ENCODE measurements at places on chromosomes 11 and 22.

DNA sequence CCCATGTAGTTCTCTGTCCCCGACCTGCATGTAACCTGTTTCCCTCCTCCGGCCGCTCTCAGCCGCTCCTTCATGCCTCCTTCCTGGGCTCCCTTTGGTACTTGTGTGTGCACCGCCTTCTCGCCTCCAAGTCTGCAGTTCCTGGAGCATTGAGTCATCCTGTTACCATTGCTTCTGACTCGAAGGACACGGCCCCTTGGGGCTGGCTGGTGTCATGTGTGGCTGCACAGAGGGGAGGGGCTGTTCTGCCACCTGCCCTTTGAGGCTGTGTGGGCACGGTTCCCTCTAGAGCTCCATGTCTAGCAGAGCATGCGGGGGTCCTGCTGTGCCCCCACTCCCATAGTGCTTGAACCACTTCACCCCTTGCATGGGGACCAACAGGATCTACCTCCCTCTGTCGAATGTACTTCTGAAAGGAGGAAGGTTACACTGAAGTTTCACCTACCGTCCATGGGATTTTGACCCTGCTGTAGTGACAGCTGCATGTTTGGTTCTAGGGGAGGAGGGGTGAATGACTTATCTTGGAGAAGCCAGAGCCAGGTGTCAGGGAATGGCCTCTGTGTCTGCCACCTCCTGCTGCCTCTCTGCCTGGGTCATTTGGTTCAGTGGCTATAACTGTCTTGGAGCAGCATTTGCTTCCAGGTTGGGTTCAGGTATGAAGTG, 39.6 kb downstream of the BCR start:
- DNase-seq: no peak

GRCh38 chr11:62552485-62553079, 6.0 kb upstream of the AHNAK start:
- no peak for DNase-seq

DNA sequence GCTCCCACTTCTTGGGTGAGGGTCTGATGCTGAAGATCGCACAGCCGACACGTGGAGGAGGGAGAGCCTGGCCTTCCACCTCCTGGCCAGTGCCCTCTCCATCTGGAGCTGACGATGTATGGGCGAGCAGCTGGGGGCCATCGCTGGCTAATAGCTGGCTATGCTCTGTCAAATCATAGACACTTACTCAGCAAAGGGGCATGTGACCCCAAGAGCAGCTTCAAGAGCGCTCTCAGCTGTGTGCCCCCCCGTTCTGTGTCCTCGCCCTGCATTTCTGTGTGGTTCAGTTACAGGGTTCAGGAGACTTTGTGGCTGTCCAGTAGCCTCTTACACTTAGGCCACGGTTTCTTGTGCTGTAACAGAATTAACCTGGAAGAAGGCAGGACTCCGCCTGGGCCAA, 26.4 kb downstream of the FBLN1 start:
- no peak for DNase-seq

GRCh38 chr11:87290304-87290922, 252.7 kb downstream of the TMEM135 start:
- peak; percentile 27 for DNase-seq

DNA sequence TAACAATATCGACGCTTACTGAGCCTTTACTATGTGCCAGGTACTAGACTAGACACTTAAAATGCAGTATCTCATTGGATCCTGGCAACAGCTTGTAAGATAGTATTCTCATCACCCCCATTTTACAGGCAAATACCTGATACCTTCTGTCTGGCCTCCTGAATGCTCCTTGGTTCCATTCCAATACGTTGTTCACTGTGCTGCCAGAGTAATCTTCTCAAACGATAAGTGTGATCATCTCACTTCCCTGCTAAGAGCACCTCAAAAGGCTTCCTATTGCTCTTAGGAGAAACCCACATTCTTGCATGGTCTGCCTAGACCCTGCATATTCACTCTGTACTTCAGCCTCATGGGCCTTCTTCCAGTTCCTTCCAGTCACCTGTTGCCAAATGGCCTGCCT, 1.3 kb upstream of the NRIP3 start:
- no peak for DNase-seq

DNA sequence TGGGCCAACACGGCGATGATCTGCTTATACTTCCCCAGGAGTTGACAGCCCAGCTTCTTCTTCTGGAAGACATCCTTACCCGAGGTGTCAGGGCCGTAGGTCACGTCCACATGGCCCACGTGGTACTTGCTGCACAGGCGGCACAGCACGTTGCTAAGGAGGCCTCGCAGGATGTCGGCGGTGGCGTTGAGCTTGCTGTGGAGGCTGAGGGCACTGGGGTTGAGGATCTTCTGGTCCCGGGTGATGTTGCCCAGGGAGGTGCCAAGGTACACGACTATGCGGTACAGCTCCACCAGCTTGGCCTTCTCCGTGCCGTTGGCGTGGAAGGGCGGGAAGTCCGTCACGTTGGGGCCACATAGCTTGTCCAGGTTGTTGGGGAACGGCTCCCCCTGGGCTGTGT, 2.9 kb downstream of the LIF start:
- no peak for DNase-seq

DNA sequence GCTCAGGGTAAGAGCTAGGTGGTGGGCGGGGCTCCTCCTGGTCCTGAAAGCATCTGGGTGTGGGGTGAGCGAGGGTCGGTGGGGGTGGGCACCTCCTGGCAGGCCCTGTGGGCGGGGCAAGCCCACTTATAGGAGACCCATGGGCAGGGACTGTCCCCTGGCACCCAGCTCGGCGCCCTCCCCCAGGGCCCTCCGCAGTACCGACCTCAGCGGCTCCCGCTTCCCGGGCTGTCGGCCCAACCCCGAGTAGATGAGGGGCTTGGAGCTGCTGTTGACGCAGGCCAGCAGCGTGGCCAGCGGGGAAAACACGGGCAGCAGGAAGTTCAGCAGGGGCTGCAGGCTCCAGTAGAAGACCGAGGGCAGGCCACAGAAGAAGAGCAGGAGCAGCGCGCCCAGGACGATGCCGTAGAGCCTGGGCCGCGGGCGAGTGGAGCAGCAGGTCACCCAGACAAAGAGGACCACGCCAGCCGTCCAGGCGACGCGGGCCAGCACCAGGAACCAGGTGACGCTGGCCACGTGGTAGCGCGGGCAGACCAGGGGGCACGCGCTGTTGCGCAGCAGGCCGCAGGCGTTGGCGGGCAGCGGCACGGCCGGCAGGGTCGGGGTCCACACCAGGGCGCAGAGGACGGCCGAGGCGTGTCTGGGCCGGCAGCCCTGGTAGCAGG, 663 bp downstream of the MRGPRG start:
- DNase-seq: no peak

- no peak for DNase-seq
Measured at GRCh38 chr11:11733246-11733747, 108.5 kb upstream of the USP47 start.

GRCh38 chr11:70760416-70761020, 362.2 kb downstream of the CTTN start:
- DNase-seq: no peak

DNA sequence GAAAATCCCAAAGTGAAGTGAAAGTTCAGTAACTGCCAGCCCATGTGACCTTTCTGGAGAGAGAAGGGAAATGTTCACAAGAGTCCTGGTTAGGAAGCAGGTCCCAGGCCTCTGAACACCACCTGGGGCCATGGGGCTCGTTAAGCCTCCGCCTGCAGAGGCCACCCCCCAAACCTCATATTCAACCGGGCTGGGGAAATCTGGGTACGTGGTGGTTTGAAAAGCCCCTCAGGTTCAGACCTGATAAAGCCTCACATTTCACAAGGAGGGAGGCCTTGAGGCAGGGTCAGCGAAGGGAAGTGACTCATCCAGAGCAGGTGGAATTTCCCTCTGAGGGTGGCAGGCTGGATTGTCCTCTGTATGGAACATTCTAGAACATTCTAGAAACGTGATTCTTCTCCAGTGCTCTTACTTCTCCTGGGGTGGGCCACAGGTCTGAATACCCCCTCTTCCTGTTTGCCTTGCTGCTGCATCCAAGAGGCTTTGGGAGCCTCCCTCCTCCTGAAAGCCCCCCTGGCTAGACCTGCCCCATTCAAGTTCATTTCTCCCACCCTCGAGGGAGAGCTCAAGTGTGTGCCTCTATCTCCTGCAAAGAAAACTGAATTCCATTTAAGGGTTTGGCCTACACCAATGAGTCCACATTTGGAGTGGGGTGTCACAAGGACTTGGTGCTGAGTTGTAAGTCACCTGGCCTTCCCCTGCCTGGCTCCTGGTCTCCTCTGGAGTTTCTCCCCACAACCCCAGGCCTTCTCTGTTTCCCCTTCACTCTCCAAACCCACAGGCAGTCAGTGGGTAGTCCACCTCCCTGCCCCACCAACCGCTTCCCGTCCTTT, 6.3 kb downstream of the FXYD2 start:
- no peak for DNase-seq

DNA sequence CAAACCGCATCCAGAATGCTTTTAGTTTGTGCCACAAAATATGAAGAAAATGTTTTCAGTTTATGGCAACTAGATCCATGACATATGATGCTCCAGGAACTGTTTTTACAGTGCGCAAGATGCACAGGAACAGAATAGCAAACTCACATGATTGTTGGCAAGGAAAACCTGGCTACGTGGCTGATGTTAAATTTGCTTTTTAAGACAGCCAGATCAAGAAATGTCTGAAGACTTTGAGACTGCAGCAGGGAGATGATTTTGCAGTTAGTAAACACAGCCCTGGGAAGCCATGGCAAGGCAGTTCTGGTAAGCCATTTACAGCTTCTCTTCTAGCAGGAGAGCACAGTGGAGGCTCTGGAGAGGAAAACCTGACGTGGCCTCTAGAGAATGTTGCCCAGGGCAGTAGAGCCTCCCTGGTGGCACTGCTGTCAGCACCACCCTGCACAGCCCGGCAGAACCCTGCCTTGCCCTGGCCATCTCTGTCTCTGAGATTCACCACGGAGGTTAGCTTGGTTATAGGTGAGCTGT, 69.8 kb upstream of the TNRC6B start:
- DNase-seq: no peak

DNA sequence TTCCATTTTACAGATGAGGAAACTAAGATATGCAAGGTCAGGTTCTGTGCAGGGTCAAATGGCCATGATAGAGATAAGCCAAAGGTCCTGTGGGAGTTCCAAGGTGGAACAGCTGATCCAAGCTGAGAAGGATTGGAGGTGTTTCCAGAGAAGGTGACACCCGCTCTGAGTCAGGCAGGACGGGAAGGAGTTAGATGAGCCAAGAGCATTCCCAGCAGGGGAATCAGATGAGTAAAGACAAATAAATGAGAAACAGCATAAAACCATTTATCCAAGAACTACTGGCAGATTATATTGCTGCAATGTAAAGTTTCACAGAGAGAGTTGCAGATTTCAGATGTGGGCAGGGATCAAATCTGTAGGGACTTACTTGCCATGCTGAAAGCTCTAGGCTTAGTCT, 18.9 kb upstream of the HEPHL1 start:
- no peak for DNase-seq

DNA sequence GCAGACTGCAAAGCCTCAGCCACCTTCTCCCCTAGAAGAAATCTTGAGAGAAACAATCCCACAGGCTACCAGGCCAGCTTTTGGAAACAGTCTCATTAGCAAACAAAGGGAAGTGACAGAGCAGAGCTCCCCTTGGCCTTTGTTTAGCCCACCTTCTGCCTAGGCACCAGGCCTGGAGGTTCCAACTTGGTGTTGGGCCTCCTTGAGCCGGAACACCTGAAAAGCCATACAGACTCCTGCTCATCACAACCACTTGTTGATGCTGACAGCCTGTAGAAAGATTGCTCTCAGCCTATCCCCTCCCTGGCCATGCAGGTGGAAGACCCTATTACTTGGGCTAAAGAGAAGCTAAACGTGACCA, 26.6 kb downstream of the KCNQ1OT1 start:
- DNase-seq: no peak

GRCh38 chr11:74106124-74106523, 64.7 kb downstream of the C2CD3 start:
- no peak for DNase-seq

DNA sequence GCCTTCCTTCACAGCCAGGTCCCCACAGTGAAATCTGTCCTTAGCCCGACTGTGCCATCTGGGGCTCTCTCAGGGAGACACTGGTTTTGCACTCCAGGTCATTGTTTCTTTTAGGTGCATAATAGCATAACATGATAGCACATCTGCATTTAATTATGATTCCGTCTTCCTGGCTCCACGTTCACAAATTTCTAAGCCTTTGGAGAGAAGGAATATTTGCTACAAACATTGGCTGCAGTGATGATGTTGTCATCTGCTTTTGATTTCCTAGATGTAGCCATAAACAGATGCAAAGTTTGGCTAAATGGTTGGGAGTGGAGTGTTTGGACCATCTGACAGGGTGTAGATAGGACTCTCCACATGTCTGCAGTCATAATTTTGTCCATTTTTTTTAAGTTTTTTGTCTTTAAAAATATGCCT, 12.0 kb upstream of the CAT start:
- no peak for DNase-seq

DNA sequence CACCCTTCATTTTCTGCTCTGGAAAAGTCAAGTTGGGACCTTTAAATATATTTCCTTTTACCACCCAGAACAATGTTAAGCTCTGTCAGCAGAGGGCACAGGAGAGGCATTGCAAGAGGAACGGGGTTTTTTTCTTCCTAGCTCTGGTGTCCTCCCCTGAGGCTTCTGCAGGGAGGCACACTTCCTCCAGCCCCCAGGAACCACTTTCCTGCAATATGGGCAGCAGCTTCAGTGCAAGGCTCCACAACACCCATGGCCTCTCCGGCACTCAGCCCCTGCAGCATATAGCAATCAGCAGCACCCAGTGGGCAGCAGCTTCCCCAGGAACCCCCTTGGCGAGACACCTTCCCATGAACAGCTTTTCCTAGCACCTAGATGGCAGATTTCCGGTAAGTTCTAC, 101.4 kb downstream of the SYT9 start:
- DNase-seq: no peak

DNA sequence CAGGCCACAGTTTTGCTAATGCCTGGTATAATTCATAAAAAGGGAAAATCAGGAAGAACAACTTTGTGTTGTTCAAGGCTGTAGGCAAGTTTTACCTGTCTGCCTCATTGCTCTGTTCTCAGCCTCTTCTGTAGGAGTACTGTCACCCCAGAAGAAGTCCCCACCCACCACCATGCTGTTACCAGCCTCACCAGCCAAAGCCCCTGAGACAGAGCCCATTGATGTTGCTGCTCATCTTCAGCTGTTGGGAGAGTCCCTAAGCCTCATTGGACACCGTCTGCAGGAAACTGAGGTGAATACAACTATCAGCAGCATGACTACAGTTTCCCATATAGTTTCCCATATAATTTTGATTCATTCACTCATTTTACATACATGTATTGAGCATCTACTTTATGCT, 11.6 kb upstream of the TOM1 start:
- DNase-seq: no peak

- no peak for DNase-seq
Measured at GRCh38 chr11:110774138-110775014, 62.1 kb upstream of the ARHGAP20 start.
